ENCODE measurements at places on chromosomes 5 and 9.

- DNase-seq, result no peak
Measured at GRCh38 chr5:67528953-67529352, 332.4 kb upstream of the CD180 start.

GRCh38 chr9:78539904-78540303 is 243.0 kb downstream of the PSAT1 start:
- no peak for DNase-seq

GRCh38 chr9:8871796-8872445 is 1072.3 kb upstream of the DMAC1 start:
- no peak for DNase-seq

DNA sequence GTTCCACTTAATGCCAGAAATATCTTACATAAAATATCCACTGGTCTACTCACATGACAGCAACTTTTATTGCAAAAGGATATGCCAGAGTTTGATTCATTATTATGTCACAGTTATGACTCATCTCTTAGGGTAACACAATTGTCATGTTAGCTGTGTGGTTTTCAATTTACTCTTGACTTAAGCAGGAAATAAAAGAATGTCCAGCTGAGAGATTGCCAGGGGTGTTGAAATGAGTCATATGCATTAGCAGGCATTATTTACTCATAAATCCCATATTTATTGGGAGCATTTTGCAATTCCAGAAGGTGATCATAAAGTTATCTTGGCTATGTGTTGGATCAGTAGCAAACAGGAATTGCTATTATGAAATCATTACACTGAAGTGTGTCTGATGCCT is 1164.6 kb upstream of the CDH18 start:
- DNase-seq, result no peak

GRCh38 chr9:69018737-69019136 is 4.8 kb upstream of the PRKACG start:
- no peak for DNase-seq

DNA sequence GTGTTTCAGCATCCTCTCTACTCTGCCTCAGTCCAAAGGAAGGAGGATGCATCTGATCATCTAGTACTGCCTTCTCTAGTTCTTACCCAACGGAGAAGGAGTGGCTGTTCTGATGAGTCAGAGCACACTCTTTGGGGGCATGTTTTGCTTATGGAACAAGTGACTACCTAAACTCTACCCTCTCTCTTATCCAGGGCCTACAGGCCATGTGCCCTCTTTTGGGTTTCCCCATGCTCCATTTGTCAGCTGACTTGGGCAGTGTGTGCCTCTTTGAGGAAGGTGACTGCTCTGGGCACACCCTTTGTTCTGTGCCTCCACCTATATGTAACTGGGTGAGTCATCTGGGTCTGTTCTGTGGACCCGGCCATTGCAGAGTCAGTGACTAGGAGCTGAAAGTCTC is 89.6 kb upstream of the BNC2 start:
- DNase-seq, result no peak

DNA sequence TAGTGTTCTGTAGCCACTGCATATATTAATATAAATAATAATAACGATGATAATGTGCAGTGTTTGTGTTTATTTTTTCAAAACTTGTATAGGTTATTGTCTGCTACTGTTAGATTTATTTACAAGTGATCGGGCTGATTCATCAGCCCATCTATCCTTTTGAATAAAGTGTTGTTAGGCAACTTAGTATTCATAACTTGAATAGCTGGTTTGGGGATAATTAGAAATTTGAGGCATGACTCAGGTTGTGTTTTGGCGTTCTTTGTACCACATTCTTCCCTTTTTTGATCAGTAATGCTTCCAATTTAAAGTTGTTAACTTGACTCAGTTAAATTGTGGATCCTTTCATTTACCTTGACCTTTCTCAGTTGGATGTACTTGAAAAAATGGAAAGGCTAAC is 69.7 kb downstream of the FOCAD start:
- no peak for DNase-seq

DNA sequence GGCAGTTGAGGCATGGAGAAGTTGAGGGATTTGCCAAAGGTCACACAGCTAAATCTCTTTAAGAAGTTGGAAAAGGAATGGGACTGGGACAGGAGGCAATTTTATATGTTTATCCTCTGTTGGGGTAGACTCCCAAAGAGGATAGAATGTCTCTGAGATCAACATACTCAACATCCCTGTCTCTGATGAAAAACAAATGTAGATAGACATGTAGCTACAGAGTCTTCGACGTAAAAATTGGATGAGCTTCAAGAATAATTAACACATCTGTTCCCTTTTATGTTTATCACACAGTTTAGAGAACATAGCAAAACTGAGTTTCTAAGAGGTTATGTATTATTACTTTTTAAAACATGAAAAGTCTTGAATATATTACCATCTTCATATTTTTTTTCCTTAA is 204.6 kb upstream of the CD180 start:
- no peak for DNase-seq

GRCh38 chr5:174531782-174532191 is 192.6 kb upstream of the MSX2 start:
- no peak for DNase-seq

GRCh38 chr9:121667214-121667613 is 15.8 kb downstream of the DAB2IP start:
- DNase-seq, result no peak

- no peak for DNase-seq
Measured at GRCh38 chr5:115501464-115502210, 42.9 kb downstream of the FEM1C start.

DNA sequence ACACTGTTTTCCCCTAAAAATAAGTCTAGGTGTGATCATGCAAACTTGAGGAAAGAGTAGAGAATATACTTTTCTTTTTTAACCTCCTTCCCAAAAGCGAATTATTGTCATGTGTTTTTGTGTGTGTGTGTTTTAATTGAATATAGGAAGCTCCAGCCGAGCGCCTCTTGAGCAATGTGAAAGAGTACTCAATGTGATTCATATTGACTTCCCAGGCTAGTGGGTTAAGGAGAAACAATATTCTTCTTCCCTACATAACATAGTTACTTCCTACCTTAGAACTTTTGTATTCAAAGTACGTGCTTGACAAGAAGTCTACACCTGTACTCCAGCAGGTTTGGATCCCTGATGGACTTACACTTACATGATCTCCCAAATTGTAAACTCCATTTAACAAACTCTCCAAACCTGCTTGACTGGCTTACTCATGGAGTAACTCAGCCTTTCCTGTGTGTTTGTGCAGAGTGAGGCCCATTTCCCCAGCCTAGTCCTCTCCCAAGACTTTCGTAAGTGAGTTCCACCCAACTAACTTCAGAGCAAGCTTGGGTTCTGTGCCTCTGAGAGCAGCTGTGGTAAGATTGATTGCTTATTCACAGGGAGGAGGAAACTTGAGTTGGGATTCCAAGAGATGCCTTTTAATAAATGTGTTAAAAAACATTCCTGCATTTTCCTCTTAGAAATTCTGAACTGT is 9.3 kb downstream of the SLC28A3 start:
- DNase-seq, result no peak

DNA sequence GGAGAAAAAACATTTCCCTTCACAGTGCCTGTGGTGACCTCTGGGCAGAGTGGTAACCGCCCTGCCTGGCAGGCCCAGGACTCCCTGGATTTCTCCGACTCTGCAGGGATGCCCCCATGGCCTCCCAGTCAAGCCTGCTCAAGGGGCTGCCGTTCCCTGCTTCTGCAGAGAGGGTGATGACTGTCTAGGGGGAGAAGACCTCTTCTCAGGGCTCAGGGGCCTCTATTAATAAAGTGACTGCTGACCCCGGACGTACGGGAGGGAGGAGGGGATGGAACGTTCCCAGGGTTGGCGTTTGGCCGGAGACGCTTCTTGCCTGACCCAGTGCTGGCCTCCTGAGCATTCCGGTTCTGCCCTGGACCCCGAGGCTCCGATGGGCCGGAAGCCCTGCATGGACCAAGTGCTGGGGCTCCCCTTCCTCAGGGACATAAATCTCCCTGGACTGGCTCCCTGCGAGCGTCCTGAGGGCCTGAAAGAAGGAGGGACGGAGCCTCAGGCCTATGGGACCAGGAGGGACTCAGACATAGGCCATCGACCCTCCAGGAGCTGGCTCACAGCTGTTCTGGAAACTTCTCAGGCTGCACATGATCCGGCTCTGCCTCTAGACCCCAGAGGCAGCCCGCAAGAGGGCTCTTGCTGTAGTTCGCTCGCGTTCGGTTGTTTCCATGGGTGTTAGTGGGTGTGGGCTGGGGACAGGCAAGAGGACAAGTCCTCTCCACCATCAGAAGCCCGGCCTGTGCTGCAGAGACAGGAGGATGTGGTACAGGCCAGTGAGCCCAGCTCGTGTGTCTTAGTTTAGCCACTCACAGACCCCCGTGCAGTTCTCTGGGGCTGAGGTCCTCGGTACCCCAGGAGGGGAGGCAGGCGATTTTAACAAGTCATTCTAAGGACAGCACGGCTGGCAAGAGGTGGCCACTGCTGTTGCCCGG is 8.1 kb upstream of the RNU6ATAC start:
- no peak for DNase-seq

- DNase-seq, result no peak
Measured at GRCh38 chr5:130747556-130747955, 417.5 kb downstream of the HINT1 start.

- peak; percentile 25 for DNase-seq
Measured at GRCh38 chr5:173010021-173010420, 26.4 kb downstream of the ATP6V0E1 start.

DNA sequence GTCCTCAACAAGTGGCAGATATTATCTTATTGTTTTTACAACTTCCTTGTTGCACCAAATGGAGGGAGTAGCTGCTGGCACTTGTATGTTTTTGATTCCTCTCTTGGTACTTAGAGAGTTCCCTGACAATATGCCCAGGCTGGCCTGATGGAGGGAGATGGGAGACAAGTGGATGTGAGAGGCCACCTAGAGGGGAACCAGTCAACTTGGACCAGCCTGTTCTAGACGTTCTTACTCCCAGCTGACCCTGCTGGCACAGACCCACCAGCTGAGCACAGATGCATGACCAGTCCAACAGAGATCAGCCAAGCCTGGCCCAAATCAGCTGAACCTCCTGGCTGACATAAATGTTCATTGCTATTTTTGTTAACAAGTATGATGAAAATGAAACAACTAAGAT is 60.9 kb upstream of the GDNF start:
- no peak for DNase-seq

GRCh38 chr9:83937861-83938455 is 16.7 kb upstream of the KIF27 start:
- DNase-seq, result peak; percentile 10

- DNase-seq, result no peak
Measured at GRCh38 chr5:109253262-109253661, 156.5 kb downstream of the PJA2 start.

DNA sequence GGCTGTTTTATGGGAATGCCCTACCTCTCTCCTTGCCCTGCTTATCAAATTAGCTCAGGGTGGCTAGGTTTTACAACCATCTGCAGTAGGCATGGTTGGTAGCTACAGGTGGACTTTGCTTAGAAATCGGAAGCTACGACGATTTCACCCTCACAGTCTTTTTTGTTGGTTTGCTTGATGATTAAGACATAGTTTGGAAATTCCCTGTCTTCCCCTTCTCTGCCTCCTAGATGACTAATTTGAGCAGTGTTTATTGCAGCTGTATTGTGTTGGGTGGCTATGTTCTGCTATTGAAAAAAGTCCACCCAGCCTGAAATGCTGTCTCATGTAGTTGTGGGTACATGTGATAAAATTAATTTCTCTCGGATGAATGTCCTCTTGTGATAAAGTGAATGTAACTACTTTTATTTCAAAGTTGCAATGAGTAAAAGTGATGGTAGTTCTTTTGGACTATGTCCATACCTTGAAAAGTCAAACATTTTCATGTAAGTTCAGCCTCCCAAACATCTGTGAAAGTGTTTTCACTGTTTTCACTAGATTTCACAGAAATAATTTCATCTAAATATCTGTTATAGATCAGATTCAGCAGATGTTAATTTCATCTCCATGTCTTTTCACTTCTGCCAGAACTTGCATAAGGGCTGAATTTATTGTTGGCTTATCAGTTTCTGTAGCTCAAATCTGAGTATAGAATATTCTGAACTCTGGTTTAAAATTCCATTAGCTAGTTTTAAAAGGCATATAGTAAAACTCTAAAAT is 37.3 kb upstream of the FYB1 start:
- no peak for DNase-seq

GRCh38 chr5:159258361-159258760 is 4.7 kb upstream of the UBLCP1 start:
- no peak for DNase-seq

GRCh38 chr9:134181648-134182034 is 17.3 kb upstream of the RNU6ATAC start:
- no peak for DNase-seq

DNA sequence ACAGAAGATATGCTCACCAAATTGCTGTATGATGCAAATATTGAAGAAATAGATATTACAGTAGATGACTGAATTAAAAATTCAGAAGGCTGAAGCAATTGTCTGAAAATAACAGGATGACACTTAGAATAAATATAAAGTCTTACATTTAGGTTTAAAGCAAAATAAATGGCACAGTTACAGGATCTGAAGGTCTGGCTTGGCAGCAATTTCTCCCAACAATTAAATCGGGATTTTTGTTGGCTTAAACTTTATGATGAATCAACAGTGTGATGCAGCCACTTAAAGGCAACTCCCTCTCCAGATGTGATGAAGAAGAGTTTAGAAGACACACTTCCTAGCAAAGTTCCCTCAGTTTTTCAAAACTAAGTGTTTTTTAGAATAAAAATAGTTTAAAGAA is 80.5 kb downstream of the NREP start:
- no peak for DNase-seq

- DNase-seq, result no peak
Measured at GRCh38 chr9:125544988-125545651, 161.9 kb downstream of the MAPKAP1 start.

DNA sequence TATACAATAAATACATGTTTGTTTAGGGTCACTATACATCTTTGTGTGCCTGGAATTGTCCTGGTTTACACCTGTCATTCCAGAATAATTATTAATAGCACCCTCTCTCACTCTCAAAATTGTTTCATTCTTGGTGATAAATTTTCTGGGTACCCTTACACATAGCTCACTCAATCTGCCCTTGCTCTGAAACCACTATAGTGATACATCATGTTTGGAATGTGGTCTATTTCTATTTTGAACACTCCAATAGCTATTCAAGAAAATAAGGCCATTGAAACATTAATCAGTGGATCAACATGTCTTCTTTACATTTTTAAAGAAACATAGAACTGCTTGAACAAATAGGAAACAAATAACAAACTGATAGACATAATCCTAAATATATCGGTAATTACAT is 158.7 kb downstream of the ARRDC3 start:
- DNase-seq, result no peak
